Cortex of kidney (tissue), 1 donor: ENCODE measurements at places on chromosomes 1 and 21.

- DNase-seq = no peak
Observed at GRCh38 chr21:42208801-42209490, 10.0 kb upstream of the ABCG1 start.

DNA sequence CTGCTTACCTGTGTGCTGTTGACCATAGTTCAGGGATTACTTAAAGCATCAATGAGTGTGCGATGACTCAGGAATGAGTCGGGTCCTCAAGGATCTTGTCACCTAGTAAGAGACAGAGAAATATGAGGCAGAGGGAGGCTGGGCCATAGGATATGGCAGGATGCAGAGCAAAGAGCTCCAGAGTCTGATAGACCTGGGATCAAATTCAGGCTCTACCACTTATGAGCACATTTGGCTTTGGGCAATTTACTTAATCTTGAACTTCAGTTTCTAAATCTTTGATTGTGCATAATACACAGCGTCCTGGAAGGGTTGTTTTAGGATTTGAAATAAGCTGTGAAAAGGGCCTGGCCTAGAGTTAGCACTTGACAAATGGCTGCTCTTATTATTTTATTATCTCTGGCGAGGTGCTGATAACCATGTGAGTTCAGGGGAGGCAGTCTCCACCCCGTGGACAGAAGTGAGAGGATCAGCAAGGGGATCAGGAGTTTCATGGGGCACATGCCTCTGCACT lies 94.5 kb downstream of the ROR1 start:
- DNase-seq = no peak

DNA sequence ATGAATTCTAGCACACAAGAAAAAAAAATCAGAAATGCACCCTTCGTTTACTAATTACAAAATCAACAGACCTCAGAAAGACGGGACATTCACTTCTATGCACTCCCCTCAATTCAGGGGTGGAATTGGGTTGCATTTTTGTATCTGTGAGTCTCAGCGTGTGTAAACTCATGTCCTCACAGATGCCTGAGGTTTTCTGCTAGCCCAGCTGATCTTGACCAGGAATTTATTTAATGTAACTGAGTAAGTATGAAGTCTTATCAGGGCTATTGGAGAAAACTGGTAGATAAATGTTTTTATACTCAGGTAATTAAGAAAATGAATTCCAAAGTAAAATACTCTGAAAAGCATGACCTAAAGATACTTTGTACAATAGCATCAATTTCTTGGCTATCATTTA lies 167.7 kb downstream of the RUNX1 start:
- no peak for DNase-seq

DNA sequence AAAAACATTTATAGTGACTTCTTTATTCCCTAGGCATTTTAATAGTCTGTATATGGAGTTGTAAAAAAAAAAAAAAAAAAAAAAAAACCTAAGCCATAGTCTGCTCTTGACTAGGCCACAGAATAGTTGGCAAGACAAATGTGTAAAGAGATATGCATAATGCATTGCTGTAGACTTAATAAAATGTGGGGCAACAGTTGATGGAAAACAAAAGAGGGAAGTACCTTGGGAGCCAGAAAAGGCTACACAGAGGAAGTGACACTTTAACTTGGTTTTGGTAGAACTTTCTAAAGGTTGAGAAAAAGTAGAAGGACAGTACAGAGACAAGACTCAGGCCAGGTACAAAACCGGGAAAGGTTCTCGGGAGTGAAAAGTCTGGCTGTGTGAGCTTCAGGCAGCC lies 802.9 kb upstream of the ADAMTS5 start:
- no peak for DNase-seq

DNA sequence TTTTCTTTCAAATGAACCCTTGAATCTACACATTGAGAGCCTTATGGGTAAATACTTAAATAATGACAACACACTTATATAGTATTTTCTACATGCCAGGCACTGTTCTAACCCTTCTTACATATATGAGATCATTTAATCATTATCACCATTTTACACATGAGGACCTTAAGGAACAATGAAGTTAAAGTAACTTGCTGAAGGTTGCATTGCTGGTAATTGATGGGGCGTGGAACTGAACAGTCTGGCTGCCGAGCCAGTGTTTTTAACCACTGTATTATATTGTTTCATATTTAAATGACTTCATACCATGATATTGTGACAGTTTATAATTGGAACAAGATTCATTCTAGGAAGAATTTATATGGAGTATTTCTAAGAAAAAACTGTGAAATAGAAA lies 111.9 kb upstream of the TENT5C start:
- DNase-seq = no peak
